ENCODE measurements at places on chromosomes 2 and 18.

- no peak for DNase-seq
These were observed 4.8 kb upstream of the ID2 start for GRCh38 chr2:8676921-8677645.

DNA sequence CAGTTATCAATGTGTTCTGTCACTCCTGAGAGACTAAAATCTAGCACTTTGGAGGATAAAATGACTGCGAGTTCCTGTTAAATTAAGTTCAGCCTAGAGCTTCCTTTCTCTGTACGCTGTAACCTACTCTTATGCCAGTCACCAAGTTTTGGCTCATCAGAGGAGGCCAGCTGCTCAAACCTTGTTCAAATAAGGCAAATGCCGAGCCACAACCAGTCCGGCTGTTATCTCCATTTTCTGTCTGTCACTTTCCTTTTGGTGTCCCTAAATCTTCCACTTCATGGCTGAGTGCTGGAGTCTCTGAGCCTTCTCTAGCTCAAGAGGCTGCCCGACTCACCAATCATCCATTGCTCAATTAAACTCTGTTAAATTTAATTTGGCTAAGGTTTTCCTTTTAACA, 33.5 kb upstream of the PXDN start:
- DNase-seq: no peak

GRCh38 chr2:174835797-174836255, 71.6 kb upstream of the CHRNA1 start:
- DNase-seq: no peak

GRCh38 chr2:220226546-220226945, 599.1 kb downstream of the SLC4A3 start:
- no peak for DNase-seq

DNA sequence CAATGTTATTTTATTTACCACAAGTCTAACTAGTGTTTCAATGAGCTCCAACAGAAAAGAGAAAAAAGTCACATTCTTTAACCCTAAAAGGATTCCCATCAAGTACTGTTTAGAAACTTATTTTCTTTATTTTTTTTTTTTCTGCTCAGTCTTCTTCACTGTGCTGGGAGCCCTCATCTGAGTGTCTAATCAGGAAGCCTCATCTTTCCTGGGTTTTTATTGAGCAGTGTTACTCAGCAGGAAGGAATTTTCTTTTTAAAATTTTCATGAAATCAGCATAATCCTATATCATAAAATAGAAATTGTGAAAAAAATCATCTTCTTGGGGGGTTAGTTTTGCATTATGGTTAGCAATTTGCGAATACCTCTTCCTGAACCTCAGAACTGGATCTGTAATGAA, 453.8 kb downstream of the CDH2 start:
- DNase-seq: no peak

Data from Jurkat, Clone E6-1 (cell line).